ENCODE measurements at places on chromosomes 2 and 18.

DNA sequence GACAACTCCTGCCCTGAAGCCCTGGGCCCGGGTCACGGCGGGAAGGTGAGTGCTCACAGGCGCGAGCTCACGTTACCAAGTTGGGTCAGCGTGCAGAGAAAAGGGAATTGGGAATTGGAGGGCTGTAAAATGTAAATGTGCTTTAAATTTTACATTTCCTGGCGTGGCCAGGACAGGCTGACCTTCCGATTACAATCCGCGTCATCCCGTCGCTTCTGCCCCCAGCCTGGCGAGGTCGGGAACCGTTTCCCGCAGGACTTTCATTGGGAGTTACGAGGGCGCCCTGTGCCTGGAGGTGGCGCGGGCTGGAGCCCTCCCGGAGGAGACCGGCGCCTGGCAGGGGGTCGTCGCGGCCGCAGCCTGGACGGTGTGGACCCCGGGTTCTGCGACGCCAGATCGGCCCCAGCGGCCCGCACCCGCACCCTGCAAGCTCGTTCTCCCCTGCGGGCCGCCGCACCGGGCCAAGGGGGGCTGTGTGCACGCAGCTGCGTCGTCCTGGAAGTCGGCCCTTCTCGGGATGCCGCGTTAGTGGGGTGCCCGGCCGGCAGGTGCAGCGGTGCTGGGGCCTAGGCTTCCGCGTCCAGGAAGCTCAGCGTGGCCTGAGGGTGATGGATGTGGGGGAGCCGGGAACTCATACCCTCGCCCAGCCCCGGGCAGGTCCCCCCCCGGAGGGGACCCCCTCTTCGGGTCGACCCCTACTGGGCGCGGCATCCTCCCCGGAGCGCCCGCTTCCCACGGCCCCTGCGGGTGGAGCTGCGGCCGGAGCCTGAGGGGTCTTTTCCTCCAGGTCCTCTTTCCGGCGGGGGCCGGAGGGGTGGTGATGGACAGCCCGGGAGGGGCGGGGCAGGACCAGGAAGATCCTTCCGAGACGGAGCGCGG, 63.9 kb downstream of the LRRFIP1 start:
- DNase-seq, result peak; percentile 76
- H3K4me1 ChIP-seq, result peaks cover 85% of the 10 kb centered on the region
- no peaks in the 10 kb centered on the region for H3K36me3 ChIP-seq
- no peaks in the 10 kb centered on the region for H3K27me3 ChIP-seq
- H3K27ac ChIP-seq, result peak overlapping the region; percentile 94

- no peak overlapping the region for H3K4me3 ChIP-seq
- H3K4me1 ChIP-seq, result peaks cover 9% of the 10 kb centered on the region
- no peaks in the 10 kb centered on the region for H3K27me3 ChIP-seq
- no peak overlapping the region for H3K27ac ChIP-seq
Observed at GRCh38 chr2:161042990-161043625, 117.1 kb upstream of the TANK start.

GRCh38 chr18:43651057-43651456, 373.8 kb upstream of the SYT4 start:
- DNase-seq, result no peak
- H3K27me3 ChIP-seq, result no peaks in the 10 kb centered on the region
- no peaks in the 10 kb centered on the region for H3K36me3 ChIP-seq
- no peak overlapping the region for H3K4me3 ChIP-seq

GRCh38 chr2:47310801-47311560, 92.0 kb upstream of the MSH2 start:
- no peaks in the 10 kb centered on the region for H3K36me3 ChIP-seq
- peak overlapping the region; percentile 75 for H3K27ac ChIP-seq
- H3K4me3 ChIP-seq, result no peak overlapping the region
- no peak for DNase-seq

DNA sequence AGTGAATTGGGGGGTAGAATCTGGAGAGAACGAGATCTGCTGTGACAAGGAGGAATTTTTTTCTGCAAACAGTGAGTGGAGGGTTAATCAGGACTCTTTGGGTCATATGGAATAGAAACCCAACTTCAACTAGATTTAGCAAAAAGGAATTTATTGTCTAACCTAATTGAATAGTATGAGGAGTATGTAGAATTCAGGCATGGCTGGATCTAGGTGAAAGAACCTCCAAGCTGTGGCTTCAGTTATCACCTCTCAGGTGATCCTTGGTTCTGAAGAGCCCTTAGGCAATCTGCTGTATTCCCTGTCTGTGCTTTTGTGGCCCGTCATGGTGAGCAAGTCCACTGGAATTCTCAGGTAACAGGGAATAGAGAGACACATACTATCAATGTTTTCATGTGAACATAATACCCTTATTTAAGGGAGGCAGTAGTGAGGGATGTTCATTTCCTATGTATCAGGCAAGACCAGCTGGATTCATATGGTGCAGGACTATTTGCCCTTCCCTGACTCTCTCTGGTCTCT, 164.7 kb downstream of the ALPK2 start:
- H3K4me3 ChIP-seq, result no peak overlapping the region
- H3K4me1 ChIP-seq, result no peaks in the 10 kb centered on the region
- no peak overlapping the region for H3K27ac ChIP-seq
- no peak for DNase-seq
- H3K36me3 ChIP-seq, result no peaks in the 10 kb centered on the region

- no peak overlapping the region for H3K4me3 ChIP-seq
- DNase-seq, result no peak
- H3K27ac ChIP-seq, result no peak overlapping the region
Observed at GRCh38 chr2:114728372-114728771, 285.9 kb downstream of the DPP10 start.

GRCh38 chr2:43102366-43103092, 123.9 kb downstream of the ZFP36L2 start:
- peak; percentile 84 for DNase-seq
- H3K4me1 ChIP-seq, result peaks cover 62% of the 10 kb centered on the region
- peak overlapping the region; percentile 82 for H3K27ac ChIP-seq
- peak overlapping the region; percentile 52 for H3K4me3 ChIP-seq
- H3K36me3 ChIP-seq, result no peaks in the 10 kb centered on the region

DNA sequence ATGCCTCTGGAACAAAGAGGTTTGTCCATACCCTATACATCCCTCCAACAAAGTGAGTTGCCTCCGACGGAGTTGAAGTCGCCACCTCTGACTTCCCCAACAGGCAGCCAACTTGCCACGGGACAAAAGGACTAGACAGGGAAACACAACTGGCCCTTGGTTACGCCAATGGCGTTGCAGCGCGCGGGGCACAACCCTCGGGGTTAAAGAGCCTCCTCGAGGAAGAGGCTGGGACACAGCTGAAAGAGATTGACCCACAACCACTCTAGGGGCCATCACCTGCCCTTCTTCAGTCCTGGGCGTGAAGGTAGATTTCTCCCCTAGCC, 545 bp downstream of the GTF3C2 start:
- peak overlapping the region; percentile 75 for H3K4me3 ChIP-seq
- no peaks in the 10 kb centered on the region for H3K36me3 ChIP-seq
- no peak for DNase-seq
- H3K27ac ChIP-seq, result peak overlapping the region; percentile 90
- H3K4me1 ChIP-seq, result peaks cover 38% of the 10 kb centered on the region

GRCh38 chr18:10285283-10285640, 169.2 kb upstream of the APCDD1 start:
- no peaks in the 10 kb centered on the region for H3K36me3 ChIP-seq
- no peaks in the 10 kb centered on the region for H3K27me3 ChIP-seq
- no peak overlapping the region for H3K4me3 ChIP-seq
- H3K4me1 ChIP-seq, result peaks cover 19% of the 10 kb centered on the region
- no peak overlapping the region for H3K27ac ChIP-seq

GRCh38 chr2:144358374-144358964, 161.4 kb downstream of the ZEB2 start:
- peaks cover 4% of the 10 kb centered on the region for H3K4me1 ChIP-seq
- no peak overlapping the region for H3K4me3 ChIP-seq
- H3K27ac ChIP-seq, result peak overlapping the region; percentile 44
- no peaks in the 10 kb centered on the region for H3K27me3 ChIP-seq
- DNase-seq, result no peak
- H3K36me3 ChIP-seq, result no peaks in the 10 kb centered on the region

DNA sequence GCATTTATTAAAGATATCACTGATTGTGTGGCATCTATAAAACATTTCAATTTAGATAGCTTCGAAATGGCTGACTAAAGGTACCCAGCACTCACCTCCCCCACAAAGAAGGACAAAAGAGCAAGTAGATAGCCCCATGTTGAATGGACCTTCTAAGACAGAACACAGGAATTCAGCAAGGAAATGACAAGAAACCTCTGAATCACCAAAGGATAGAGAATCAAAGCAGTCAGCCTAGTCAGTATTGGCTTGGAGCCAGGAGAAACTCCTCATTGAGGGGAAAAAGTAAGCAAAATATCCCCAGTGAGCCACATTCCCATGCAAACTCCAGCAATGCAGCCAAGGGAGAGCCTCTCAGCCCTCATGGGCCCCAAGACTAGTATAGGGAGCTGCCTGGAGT, 113.7 kb downstream of the BARD1 start:
- no peaks in the 10 kb centered on the region for H3K4me1 ChIP-seq
- no peaks in the 10 kb centered on the region for H3K36me3 ChIP-seq
- no peak overlapping the region for H3K27ac ChIP-seq
- no peak overlapping the region for H3K4me3 ChIP-seq

DNA sequence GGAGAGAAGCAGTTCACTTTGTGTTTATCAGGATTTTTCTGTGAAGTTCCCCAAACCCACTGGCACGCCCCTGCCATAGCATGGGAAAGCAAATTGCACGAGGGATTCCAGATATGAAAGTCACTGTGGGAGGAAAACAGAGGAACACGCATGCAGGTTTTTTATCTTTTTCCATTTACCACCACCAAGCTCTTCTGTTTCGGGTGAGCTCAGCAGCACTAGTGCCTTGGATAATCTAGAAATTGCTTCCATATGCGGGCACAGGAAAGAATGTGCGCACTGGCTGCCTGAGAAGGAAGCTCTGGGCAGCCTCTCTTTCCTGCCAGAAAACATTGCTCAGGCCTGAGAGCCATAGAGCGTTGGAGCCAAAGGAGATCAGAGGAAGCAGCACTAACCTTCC, 65.9 kb upstream of the WIPF1 start:
- no peak overlapping the region for H3K4me3 ChIP-seq
- peaks cover 35% of the 10 kb centered on the region for H3K4me1 ChIP-seq
- H3K36me3 ChIP-seq, result no peaks in the 10 kb centered on the region
- no peak for DNase-seq

DNA sequence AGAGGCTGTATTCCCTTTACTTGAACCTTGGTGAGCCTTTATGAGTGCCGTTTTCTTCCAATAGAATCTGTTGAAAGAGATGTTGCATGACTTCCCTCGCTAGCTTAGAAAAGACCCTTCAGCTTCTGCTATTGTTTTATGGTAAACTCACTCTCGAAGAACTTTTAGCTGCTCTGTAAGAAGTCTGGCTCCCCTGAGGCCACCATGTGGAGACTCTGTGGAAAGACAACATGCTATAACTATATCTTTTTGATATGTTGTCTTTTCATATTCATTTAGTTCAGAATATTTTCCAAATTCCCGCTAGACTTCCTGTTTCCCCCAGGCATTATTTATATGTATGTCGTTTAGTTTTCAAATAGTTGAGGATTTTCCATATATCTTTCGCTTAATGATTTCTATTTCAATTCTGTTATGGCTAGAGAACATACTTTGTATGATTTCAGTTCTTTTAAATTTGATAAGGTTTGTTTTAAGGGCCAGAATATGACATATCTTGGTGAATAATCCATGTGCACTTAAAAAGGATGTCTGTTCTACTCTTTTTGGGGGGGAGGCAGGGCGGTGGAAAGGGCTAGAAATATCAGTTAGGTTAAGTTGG, 64.1 kb downstream of the PTPN4 start:
- no peak overlapping the region for H3K27ac ChIP-seq
- DNase-seq, result no peak
- H3K27me3 ChIP-seq, result no peaks in the 10 kb centered on the region
- H3K36me3 ChIP-seq, result no peaks in the 10 kb centered on the region
- H3K4me3 ChIP-seq, result no peak overlapping the region
- no peaks in the 10 kb centered on the region for H3K4me1 ChIP-seq

GRCh38 chr2:42876326-42876751, 84.0 kb upstream of the HAAO start:
- H3K27ac ChIP-seq, result peak overlapping the region; percentile 68
- peaks cover 70% of the 10 kb centered on the region for H3K4me1 ChIP-seq
- no peaks in the 10 kb centered on the region for H3K36me3 ChIP-seq
- no peaks in the 10 kb centered on the region for H3K27me3 ChIP-seq
- DNase-seq, result no peak

GRCh38 chr2:106163948-106164545, 30.1 kb downstream of the UXS1 start:
- H3K36me3 ChIP-seq, result peaks cover 18% of the 10 kb centered on the region
- no peak overlapping the region for H3K4me3 ChIP-seq
- DNase-seq, result no peak
- H3K4me1 ChIP-seq, result no peaks in the 10 kb centered on the region

GRCh38 chr2:71778936-71779773, 325.8 kb downstream of the DYSF start:
- no peak overlapping the region for H3K4me3 ChIP-seq
- H3K27ac ChIP-seq, result no peak overlapping the region
- H3K27me3 ChIP-seq, result peaks cover 3% of the 10 kb centered on the region
- no peaks in the 10 kb centered on the region for H3K36me3 ChIP-seq

- DNase-seq, result peak; percentile 64
- peak within 1 kb of the TSS; percentile 60 for H3K4me3 ChIP-seq
- peaks cover 94% of the 10 kb centered on the region for H3K27me3 ChIP-seq
- no peaks in the 10 kb centered on the region for H3K36me3 ChIP-seq
Observed at GRCh38 chr2:170715062-170715931, at the start of gene SP5. Gene SP5, plus strand, starts transcription at chr2:170715337. Its CDS starts 176 bp downstream, at chr2:170715513.

DNA sequence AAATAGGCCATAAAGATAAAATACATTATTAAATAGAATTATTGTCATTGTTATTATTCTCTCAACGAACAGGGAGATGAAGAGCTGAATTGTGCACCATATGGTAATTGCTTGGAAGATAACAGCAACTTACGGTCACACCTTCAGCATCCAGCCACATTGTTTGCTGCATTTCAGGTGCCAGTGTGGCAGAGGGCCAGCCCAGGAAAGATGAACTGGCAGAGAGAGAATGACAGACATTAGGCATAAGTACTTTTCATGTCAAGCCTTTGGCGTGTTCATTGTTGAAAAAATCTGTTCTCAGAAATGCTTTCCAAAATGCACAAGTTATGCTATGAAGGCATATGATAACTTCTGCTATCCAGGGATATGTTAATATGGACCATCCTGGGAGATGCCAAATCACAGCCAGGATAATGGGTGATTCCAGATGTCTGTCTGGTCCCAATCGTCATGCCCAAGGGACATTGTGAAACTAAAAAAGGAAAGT, 748.6 kb upstream of the PIK3C3 start:
- H3K4me1 ChIP-seq, result no peaks in the 10 kb centered on the region
- no peak overlapping the region for H3K4me3 ChIP-seq
- DNase-seq, result no peak
- H3K27me3 ChIP-seq, result no peaks in the 10 kb centered on the region
- no peaks in the 10 kb centered on the region for H3K36me3 ChIP-seq
- no peak overlapping the region for H3K27ac ChIP-seq

- DNase-seq, result no peak
- no peak overlapping the region for H3K27ac ChIP-seq
Observed at GRCh38 chr2:71906357-71906973, 241.2 kb downstream of the CYP26B1 start.

- no peak overlapping the region for H3K4me3 ChIP-seq
- no peak for DNase-seq
- H3K27me3 ChIP-seq, result no peaks in the 10 kb centered on the region
- H3K4me1 ChIP-seq, result no peaks in the 10 kb centered on the region
Observed at GRCh38 chr18:38576916-38577315, 1011.3 kb upstream of the CELF4 start.

Data from suprapubic skin (tissue), 4 donors.